ENCODE measurements at places on chromosomes 7 and 10. TPM values are rescaled to one million over a fixed set of nuclear protein-coding genes. Genes with fewer than 3 reads are reported as not detected.

DNA sequence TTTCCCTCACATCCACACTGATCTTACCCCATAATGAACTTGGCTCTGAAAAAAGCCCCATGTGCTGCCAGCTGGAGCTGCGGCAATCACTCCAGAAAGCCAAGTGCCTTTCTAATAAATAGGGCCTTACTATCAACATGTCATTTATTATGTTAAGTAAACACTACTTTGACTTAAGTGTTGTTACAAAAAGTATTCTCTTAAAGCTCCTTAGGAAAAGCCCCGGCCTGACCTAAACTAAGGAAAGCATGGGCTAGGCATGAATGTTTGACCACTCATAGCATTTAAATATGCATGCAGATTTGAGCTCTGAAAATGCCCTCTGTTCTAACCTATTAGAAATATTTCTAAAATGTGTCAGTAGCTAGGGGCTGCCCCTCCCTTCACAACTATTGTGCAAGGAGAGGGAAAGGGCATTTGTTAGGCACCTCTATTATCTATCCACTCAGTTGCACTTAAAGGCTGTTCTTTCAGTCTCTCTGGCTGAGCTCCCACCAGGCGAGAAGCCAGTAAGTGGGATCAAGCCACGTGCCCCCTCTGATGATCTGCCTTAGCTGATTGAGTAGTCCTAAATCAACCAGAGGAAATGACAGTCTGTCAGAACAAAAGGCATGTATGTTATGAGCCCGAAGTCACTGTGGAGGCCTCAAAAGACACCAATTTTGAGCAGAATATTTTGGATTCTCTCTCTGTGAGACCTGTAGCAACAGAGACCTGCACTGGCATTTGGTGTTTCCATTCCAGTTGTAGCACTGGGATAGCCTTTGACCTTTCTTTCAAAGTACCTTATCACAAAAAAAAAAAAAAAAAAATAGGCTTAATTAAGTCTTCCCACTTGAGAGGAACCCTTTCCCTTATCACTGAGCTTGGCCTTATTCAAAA lies 77.1 kb downstream of the ITGB8 start:
- no peak for DNase-seq

DNA sequence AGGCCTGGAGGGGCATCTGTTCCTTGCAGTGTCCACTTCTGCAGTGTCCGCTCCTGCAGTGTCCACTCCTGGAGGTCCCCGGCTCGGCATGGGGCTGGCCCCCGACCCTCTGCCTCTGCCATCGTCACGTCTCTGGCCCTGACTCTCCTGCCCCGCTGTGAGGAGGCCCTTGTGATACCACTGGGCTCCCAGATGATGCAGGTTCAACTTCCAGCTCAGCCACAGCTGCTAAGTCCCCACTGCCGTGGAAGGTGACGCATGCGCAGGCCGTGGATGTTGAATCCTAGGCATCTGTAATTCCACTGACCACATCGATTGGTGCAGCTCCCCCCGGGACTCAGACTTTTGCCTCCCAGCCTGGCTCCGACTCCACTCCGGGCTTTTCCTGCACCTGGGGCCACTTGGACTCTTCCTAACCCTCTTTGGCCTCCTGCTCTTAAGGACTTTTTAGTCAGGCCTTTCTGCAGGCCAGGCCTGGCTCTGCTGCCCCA lies 95.1 kb downstream of the GLRX3 start:
- no peak for DNase-seq

DNA sequence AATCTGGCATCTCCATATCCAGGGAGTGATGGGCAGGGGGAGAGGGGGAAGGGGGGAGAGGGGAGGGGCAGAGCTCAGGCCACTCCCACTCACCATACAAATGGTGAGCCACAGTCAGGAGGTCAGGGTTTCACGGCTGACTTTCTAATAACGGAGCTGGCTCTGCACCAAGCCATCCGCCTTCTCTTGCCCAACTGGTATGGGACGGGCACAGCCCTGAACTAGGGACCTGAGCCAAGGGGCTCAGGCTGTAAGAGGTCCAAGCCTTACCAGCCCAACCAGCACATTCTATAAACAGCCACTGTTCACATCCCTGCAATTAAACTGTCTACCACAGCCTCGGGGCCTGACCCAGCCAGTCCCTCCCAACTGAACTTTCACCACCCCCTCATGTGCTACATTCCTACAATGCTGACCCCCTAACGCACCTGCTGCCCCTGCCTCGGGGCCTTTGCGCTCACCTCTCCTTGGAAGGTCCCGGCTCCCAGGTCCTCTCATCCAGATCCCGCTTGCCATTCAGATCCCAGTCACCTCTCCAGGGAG lies 32.5 kb downstream of the RGS10 start:
- no peak for DNase-seq

GRCh38 chr7:43490016-43490415 lies 92.9 kb upstream of the STK17A start:
- DNase-seq = no peak

DNA sequence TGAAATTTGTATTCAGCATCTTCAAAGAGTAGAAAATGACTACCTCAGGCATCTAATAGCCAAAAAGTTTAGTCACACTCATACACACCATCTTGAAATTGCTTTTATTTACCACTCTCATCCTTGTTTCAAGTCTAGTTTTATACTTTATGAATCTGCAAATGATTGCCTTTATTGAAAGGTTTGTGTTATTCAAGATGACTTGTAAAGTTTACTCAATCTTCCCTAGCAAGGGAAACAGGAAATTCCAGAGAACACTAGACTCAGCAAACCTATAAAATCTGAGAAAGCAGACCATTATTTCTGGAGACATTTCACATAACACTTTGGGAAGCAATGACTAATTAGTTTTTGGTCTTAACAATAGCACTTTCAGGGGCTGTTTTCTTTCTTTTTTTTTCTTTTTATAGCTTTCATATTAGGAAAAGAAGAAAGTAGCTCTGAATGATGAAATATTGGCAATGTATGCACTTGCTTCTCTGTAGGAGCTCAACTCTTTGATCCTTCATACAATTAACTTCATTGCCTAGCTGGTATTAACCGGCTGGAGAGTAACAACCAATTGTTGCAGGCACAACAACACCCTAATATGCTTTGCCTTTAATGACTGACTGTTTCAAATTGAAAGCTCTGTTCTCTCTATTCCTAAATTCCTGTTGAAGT lies 68.9 kb upstream of the HDAC9 start:
- DNase-seq = no peak

GRCh38 chr7:23204241-23204640 lies 22.4 kb downstream of the NUP42 start:
- no peak for DNase-seq

GRCh38 chr10:802506-802905 lies 113.0 kb upstream of the DIP2C start:
- no peak for DNase-seq

- no peak for DNase-seq
Measured at GRCh38 chr10:30068492-30069223, 9.3 kb upstream of the JCAD start.

DNA sequence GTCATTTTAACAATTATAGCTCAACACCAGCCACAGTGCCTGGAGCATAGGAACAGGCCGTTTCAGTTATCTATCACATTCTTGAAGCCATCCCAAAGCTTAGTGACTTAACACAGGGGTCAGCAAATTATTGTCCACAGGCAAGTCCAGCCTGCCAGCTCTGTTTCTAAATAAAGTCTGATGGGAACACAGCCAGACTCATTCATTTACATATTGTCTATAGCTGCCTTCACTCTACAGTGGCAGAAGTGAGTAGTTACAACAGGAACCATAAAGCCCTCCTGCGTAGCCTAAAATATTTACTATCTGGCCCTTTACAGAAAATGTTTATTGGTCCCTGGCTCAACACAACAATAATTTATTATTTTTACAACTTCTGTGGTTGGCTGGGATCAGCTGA lies 407.5 kb upstream of the AUTS2 start:
- no peak for DNase-seq

DNA sequence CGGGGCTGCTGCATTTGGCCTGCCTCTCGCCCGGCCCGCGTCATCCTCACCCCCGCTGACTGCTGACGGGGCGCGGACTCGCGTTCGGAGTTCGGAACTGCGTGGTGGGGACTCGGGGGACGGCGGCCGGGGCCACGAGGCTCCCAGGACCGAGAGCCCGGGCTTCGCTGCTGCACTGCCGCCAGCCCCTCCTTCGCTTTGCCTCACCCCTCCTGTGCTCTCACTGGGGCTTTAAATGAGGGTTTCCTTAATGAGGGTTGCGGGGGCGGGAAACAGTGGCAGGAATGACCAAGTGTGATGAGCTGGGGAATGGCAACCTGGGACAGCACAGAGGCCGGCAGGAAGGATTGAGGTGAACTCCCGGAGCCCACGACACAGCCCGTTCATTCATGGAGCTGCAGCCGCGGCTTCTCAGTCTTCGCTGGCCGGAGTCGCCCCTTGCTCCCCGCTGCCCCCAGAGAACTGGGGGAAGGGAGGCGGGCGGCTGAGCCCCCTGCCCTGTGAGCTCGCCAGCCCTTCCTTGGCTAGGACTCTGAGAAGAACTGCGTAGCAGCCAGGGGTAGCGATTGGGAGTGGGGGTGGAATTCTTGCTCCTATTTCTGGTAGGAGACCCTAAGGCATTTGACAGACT lies 1.5 kb upstream of the LRRC4 start:
- DNase-seq = no peak

FAM241B gene
- polyA plus RNA-seq = 0.37 TPM

AFAP1L2 gene
- 0.05 TPM for polyA plus RNA-seq

VDAC2 gene
- 154 TPM for polyA plus RNA-seq

NUTM2A gene
- polyA plus RNA-seq = 0.06 TPM

JAKMIP3 gene
- 0.19 TPM for polyA plus RNA-seq

ADARB2 gene
- polyA plus RNA-seq = not detected

BAIAP2L1 gene
- polyA plus RNA-seq = 3.9 TPM

Data from AG04450 (cell line).